Activated CD4-positive, alpha-beta T cell treated with anti-CD3 and anti-CD28 coated beads, Interleukin-2, amount 10 ng/mL, durations not matched to agents 7 days and 5 days (primary cell): ENCODE measurements at places on chromosomes 3 and 15.

DNA sequence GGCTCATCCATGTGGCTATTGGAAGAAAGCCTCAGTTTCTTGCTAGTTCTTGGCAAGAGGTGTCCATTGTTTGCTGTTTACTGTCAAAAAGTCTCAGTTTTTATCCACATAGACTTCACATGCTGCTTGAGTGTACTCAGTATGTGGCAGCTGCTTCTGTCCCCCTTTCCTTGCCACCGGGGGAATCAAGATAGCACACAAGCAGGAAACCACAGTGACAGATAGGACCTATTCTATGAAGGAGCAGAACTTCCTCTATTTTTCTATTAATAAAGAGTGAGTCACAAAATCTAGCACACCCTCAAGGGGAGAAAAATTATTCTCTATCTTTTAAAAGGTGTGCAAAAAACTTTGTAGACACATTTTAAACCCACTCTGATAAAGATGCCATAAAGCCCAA, 121.4 kb upstream of the GMNC start:
- DNase-seq: no peak

- peak; percentile 81 for DNase-seq
Measured at GRCh38 chr3:43346978-43347749, 60.8 kb downstream of the SNRK start.

GRCh38 chr15:88627463-88627862, 6.3 kb downstream of the AEN start:
- DNase-seq: peak; percentile 91

DNA sequence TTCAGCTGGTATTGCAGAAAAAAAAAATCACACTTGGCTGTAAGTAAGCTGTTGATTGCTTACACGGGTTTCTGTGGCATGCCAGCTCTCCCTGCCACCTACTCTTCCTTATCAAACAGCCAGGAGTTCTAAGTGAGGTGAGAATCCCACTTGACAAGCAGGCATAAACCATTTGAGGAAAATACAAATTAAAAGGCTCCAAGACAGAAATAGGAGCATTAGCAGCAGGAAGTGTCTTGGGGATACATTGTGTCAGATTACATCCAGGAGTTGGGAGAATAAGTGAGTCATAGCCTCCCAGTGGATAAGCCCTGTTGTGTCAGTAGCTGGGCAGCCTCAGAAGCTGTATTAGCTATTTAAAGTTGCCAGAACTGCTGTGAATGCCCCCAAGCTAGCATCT, 256.0 kb downstream of the CNTN4 start:
- DNase-seq: no peak

DNA sequence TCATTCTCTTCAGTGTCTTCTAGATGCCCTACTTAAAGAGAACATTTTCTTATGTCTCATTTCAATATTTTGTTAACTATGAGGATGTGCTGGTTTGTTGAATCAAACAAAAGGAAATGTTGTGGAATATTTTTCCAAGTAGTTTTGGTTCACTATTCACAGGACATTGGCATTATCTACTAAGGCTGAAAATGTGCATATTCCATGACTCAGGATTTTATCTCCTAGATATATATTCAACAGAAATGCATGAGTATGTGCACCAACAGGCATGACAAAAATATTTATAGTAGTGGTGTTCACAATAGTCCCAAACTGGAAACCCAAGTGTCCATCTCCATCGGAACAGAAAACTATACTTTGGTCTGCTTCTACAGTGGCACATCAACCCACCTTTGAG, 16.7 kb upstream of the NR1I2 start:
- DNase-seq: no peak

- no peak for DNase-seq
Measured at GRCh38 chr3:95899911-95900310, 914.5 kb upstream of the EPHA6 start.

- peak; percentile 31 for DNase-seq
Measured at GRCh38 chr3:39150803-39151631, 2.4 kb downstream of the CSRNP1 start.

- DNase-seq: no peak
Measured at GRCh38 chr3:19738846-19739245, 195.2 kb downstream of the EFHB start.

GRCh38 chr3:77535116-77535515, 495.2 kb downstream of the ROBO2 start:
- DNase-seq: no peak
